Activated T-cell treated with anti-CD3 and anti-CD28 coated beads, Interleukin-2, amount 50 U/mL, for 48 hours (primary cell): ENCODE measurements at places on chromosomes 3 and 15.

DNA sequence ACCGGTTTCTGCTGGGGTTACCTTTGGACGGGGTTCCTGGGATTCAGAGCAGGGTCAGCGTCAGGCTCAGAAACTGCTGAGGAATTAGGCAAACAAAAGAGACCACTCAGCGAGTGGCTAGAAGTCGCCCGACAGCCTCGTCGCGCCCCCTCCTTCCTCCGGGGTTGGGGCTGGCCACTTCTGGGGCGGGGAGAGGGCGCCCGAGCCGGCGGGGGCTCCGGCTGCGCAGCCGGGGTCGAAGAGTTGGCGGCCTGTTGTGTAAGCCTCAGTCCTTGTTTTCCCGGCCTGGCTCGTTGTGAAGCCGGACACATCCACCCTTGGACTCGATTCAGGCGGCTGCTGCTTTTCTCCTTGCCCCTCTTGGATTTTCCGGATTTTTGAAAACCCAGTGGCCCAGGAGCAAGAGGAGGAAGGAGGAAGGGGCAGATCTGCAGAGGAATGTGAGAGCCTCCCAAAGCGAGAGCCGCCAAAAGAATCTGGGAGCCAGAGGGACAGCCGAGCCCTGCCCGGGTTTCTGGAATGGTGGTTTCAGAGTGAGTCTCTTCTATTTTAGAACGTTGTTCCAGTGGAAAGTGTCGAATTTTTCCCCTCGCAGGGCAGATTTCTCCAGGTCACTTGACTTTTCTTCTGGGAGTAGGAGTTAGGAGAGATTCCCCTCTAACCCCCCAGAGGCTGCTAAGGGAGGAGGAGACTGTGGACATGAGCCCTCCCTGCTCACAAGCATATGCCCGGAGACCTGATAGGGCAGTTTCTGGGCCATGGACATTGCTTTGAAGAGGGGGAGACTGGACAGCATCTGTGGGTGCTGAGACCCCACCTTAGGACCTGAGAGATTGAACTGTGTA, 666 bp downstream of the SNX33 start:
- no peak for DNase-seq

DNA sequence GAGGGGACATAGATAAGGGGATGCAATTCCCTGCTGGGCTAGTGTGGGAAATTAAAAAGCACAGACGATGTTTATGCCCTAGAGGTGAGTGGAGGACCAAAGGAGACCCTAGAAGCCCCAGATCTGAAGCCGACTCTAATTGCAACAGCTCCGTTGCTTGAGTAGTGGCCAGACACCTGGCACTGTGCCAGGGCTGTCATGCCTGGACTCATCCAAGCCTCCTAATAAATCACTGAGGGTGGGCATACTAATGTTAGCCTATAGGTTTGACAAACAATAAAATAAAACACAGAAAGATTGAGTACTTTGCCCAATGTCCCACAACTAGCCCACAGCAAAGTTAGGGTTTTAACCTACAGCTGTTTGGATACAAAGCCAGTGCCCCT, 25.4 kb upstream of the MRPS22 start:
- no peak for DNase-seq

DNA sequence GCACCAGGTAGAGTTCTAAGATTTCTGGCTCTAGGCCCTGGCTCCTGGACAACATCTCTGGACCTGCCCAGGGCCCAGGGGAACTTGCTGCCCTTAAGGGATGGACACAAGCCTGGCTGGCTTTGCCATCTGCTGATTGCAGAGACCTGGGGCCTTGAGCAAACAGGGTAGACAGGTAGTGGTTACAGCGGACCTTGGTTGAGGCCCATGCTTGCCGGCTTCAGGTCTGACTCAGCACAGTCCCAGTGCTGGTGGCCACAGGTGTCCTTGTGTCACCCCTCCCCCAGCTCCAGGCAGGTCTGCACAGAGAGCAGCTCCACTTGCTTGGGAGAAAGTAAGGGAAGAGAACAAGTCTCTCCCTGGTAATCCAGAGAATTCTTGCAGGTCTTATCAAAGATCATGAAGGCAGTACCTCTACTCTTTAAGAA, 15.9 kb upstream of the ACTL6A start:
- no peak for DNase-seq

DNA sequence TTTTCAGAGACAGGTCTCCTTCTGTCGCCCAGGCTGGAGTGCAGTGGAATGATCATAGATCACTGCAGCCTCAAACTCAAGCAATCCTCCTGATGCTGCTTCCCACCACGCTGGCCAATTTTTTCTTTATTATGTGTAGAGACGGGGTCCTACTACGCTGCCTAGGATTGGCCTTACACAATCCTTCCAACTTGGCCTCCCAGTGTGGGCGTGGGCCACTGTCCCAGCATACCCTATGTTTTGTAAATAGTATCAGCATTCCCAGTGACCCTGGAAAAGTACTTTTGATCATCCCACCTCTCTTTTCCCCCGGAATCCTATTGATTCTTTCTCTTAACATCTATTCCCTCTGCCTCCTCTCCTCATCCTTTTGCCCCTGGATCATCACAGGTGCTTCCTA, 36.9 kb downstream of the SLC28A2 start:
- no peak for DNase-seq

GRCh38 chr3:66259566-66260255, 38.9 kb downstream of the SLC25A26 start:
- DNase-seq: no peak

DNA sequence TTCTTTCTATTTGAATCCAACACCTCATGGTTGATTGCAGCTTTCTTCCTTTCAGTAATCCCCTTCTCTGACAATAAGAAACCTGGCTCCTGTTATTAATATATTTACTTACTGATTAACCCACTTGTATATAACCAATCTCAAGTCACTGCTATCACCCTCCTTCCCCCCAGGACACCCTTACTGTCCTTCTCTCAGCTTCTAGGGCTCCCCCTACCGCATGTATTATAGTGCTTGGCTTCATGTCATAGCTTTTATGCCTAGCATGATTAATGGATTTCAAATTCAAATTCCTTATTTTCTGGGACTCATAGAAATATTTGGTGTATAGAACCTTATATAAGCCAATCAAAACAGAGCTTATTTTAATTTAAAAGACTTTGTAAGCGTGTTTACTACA, 75.7 kb upstream of the BNIP2 start:
- no peak for DNase-seq

- DNase-seq: no peak
These were observed 29.2 kb downstream of the PRR23E start for GRCh38 chr3:127222163-127222562.

DNA sequence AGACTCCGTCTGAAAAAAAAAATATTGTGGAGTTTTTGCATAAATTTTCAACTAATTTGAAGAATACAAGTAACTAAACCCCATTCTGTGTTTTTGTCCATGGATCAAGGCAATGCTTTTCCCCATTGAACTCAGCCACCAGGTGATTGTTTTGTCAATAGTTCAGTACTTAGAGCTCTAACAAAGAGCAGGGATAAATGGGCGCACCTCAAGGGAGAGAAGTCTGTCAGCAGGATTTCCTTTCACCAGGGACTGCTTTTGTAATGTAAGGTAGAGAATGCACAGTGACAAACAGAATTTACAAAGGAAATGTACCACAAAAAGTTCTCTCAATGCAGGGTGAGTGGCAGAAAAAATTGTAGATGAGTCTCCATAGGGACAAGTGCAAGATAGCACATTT, 10.8 kb upstream of the ATP13A5 start:
- DNase-seq: no peak

GRCh38 chr3:120645083-120645845, 36.8 kb downstream of the HGD start:
- no peak for DNase-seq

DNA sequence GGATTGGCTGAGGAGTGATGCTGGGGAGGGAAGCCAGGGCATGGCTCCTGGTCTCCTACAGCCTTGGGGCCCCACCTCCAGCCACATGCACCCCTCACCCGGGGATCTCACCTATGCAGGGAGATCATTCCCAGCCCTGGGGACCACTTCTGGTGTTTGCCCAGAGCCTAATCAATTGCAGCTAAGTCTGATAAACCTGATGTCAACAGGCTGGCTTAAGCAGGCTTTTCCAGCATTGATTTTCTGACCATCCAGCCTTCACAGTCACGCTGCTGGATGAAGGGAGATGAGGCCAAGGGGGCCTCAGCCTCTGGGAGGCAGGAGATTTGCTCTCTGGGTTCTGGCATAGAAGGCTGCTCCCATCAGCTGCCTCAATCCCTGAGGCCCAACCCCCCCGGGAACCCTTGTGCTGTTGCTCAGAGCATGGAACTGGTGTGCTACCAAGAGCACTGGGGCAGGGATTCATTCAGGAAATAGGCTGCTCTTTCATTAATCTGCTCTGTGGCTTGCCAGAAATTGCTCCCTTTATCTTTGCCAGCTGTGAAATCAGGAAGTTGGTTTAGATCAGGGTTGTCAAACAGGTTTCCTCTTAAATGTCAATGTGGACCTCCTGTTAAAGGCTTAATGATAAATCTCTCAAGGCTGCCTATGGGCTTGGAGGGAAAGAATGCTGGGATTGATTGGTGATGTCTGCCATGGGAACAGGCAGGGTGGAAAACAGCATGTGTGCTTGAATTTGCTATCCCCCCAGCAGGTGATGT, 19.0 kb downstream of the FAM3D start:
- no peak for DNase-seq

- no peak for DNase-seq
These were observed 93.8 kb downstream of the RFTN1 start for GRCh38 chr3:16419640-16420241.

- no peak for DNase-seq
These were observed 219.0 kb upstream of the LINGO1 start for GRCh38 chr15:77851691-77852090.

DNA sequence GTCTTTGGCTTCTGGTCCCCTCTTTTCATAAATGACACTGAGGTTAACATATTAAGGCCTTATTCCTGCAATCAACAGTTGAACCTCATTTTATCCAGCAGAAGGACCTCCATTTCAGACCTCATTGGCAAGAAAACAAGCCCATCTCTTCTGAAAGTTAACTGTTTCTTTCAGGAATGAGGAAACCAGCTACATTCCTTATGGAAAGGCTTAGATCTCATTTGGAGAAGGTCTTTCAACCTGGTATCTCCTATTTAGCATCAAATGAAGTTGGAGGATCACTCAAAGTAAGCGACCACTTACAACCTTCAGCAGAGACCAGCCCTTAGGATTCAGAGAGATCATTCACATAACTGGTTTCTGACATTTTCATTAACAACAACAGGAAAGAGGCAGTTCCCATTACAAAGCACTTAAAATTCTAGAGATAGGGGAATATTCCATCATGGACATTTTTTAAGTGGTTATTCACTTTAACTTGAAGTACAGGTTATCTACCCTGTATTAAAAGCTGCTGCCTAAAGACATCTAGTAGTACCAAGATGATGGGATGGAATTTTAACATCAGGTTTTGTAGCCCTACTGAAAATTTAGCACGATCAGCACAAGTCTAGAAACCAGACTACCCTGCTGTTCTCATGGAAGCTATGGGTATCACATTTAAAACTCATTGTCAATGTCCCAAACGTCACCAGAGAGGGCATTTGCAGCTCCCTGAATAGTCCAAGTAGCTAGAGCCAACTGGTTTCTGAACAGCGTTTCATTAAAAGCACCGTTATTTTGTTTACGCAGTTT, 30.4 kb downstream of the TFRC start:
- DNase-seq: no peak

DNA sequence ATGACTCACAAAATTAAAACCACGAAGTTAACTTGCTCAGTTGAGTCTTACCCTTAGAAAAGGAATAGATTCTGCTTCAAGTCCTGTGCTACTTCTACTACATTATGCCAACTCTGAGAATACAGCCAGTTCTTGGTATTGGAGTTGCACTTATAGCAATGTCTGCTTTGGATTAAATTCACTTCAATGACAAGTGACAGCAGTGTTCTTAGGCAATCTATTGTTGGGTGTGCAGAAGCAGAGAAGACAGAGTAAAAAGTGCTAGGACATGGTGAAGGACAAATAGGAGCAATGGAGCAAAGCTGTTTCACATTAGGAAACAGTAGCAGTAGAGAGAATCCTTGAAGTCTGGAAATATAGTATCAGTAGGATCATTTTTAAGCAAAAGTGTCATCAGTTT, 713.1 kb downstream of the SI start:
- no peak for DNase-seq

GRCh38 chr3:173584838-173585831, 187.6 kb downstream of the NLGN1 start:
- no peak for DNase-seq

- DNase-seq: no peak
These were observed 315.1 kb upstream of the TLE3 start for GRCh38 chr15:70412794-70413193.

DNA sequence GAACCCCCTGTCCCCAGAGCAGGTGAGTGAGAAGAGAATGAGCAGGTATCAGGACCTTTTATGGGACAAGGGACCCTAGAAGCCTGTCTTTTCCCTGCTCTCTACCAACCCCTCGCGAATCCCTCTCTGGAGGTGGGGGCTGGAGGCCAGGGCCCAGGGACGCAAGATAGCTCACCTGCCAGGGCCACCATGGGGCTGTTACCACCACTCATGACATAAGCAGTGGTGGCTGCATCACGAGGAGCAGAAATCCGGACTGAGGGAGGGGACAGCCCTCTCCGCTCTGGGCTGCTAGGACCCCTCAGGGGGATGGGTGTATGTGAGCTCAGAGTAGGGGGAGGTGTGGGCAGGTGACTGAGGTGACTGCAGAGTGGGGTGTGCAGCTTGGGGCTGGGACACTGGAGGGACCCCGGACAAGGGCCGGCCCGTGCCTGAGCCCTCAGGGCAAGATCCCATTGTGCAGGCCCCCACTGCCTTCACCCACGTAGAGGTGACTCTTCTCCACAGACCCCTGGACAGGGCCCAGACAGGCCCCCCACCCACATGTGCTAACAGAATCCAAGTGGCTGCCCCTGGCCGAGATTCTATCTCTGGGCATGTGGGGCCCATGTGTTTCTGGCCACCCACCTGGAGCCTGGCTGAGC, 190.6 kb downstream of the TBC1D2B start:
- DNase-seq: no peak

DNA sequence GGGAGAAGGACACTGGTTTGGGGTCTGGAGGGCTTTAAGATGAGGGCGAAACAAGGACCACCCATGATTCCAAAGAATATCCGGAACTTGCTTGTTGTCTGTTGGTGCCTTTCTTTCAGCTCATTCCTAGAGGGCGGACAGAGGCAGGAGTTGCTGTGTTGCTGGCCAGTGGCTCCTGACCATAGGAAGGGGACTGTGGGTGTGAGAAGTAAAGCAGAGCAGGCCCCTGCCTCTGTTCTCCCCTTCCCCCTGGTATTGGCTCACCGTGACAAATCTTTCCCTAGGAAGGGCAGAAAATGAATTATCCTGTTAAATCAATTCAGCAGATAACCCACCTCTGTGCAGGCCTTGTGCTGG, 89.1 kb downstream of the LIPC start:
- DNase-seq: no peak

DNA sequence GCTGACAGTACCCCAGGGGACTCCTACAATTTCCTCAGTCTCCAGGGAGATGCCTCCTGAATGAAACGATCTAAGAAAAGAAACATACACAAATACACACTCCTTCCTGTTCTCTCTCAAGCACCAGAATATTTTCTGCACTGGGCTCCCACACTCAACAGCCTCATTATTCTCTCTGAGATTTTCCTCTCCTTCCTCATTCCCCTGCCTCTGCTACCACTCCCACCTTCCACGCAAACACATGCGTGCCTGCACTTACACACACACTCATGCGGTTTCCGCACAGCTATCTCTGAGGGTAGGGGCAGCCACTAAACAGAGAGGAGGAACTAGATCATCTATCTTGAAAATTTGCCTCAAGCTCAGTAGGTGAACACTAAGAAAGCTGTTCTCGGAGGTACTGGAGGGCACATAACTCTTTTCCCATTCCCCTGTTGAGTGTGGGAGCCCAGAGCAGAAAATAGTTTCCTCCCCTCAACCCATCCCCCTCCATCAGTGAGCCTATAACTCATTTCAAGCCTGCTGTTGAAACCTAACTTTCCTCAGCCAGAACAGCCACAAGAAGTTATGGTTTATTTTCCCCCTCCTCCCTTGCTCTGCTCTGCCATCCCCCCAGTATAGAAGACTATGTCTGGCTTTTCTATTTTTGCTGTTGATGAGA, 30.5 kb upstream of the TIPARP start:
- peak; percentile 57 for DNase-seq
